ENCODE measurements at places on chromosomes 5 and 9. TPM values are rescaled to one million over a fixed set of nuclear protein-coding genes. Genes with fewer than 3 reads are reported as not detected.
A peak's percentile ranks its signal among the peaks of the same experiment; 100 is the strongest.

The PITX1 gene
- not detected for total RNA-seq

The FBN2 gene
- not detected for total RNA-seq

The CCDC152 gene
- total RNA-seq, result 0.43 TPM

GRCh38 chr5:83370957-83371356 is 100.6 kb upstream of the VCAN start:
- DNase-seq, result no peak
- H3K27me3 ChIP-seq, result no peaks in the 10 kb centered on the region
- H3K27ac ChIP-seq, result no peak overlapping the region
- H3K4me3 ChIP-seq, result no peak overlapping the region

- H3K27me3 ChIP-seq, result no peaks in the 10 kb centered on the region
- no peaks in the 10 kb centered on the region for H3K4me1 ChIP-seq
- no peak overlapping the region for H3K27ac ChIP-seq
- no peak overlapping the region for H3K4me3 ChIP-seq
These were observed 512.2 kb upstream of the TNC start for GRCh38 chr9:115629879-115630840.

DNA sequence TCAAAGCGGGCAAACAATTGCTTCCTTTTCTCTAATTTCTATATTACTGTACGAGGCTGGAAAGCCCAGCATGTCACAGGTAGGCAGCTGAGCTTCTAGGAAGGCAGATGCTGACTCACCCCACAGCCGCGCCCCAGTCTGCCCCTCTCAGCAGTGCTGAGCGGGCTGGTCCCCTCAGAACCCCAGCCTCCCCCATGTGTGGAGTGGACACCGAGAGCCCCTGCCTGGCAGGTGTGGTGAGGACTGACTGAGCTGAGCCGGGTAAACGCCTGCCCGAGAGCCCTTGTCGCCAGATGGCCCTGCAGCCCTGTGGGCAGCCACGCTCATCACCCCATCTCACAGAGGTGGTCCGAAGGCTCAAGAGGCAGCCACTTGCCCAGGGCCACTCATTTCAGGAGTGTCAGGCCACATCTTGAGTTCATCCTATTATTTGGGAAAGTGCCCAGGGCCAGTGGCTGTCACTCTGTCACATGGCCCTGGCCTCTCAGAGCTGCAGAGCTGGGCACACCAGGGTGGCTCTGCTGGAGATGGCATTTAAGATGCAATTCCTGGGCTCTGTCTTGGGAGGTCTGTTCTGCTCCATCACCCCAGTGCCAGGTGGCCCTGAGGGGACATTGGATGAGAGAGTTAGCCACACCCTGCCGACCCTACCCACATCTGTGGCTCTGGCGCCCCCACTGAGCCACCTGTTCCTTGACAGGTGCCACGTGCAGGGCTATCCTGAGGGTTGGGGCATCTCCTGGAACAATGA is 12.4 kb downstream of the CARD19 start:
- no peak overlapping the region for H3K4me3 ChIP-seq
- no peaks in the 10 kb centered on the region for H3K4me1 ChIP-seq
- no peaks in the 10 kb centered on the region for H3K36me3 ChIP-seq
- no peak overlapping the region for H3K27ac ChIP-seq
- no peaks in the 10 kb centered on the region for H3K27me3 ChIP-seq

DNA sequence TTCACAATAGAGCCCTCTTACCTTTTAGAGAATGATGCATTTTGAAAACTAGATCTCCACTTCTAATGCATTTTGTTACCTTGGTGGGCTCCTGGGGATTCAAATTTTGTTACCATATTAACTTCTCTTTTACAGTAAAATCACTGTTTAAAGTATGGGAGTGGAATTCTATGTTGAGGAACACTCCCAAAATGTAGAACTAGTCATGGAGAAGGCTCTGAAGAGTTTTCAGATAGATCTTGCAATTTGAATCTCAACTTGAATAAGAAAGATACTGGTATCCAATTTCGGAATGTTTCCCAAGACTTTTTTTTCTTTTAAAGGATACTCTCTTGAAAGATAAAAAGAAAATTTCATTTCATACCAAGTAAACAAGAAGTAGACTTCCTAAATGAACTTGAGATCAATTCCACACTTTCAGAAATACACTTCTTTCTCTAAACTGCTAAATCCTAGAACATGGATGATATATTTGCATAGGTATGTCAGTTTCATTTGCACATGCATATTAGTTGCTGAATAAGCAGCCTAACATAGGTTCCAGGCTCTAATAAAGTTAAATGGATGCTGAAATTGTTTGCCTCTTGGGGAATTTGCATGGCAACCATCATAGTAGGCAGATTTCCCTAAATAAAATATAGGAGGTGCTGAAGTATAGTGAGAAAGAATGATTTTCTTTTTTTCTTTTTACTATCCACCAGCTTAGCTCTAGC is 205.4 kb downstream of the ADAMTS6 start:
- no peak for DNase-seq
- no peaks in the 10 kb centered on the region for H3K4me1 ChIP-seq
- H3K27ac ChIP-seq, result no peak overlapping the region
- no peaks in the 10 kb centered on the region for H3K36me3 ChIP-seq
- H3K27me3 ChIP-seq, result no peaks in the 10 kb centered on the region

DNA sequence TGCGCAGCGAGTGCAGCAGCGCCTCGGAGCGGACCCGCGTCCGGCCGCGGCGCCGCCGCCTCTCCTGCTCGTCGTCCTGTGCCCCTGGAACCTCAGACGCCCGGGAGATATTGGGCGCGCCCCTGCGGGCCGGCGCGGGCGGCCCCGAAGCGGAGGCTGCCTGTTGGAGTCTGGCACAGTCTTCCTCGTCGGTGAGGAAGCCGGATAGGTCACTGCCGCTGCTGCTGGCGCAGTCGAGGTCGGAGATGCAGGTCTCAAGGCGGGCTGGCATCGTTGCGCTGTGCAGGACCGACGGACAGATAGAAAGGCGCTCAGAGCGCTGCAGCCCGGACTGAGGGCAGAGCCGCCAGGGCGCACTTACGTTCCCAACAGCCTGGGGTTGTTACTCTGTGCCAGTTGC is 344 bp downstream of the NEUROG1 start:
- H3K27ac ChIP-seq, result no peak overlapping the region
- DNase-seq, result no peak
- H3K4me3 ChIP-seq, result no peak overlapping the region
- no peaks in the 10 kb centered on the region for H3K4me1 ChIP-seq
- no peaks in the 10 kb centered on the region for H3K36me3 ChIP-seq

GRCh38 chr5:57509501-57510260 is 27.1 kb upstream of the ACTBL2 start:
- DNase-seq, result no peak
- no peak overlapping the region for H3K4me3 ChIP-seq
- H3K27me3 ChIP-seq, result no peaks in the 10 kb centered on the region
- no peaks in the 10 kb centered on the region for H3K4me1 ChIP-seq
- H3K27ac ChIP-seq, result no peak overlapping the region

- no peak overlapping the region for H3K27ac ChIP-seq
- H3K4me3 ChIP-seq, result no peak overlapping the region
- H3K27me3 ChIP-seq, result no peaks in the 10 kb centered on the region
- no peaks in the 10 kb centered on the region for H3K36me3 ChIP-seq
- peaks cover 19% of the 10 kb centered on the region for H3K4me1 ChIP-seq
These were observed 2.1 kb upstream of the GLIS3 start for GRCh38 chr9:4301971-4302427.

DNA sequence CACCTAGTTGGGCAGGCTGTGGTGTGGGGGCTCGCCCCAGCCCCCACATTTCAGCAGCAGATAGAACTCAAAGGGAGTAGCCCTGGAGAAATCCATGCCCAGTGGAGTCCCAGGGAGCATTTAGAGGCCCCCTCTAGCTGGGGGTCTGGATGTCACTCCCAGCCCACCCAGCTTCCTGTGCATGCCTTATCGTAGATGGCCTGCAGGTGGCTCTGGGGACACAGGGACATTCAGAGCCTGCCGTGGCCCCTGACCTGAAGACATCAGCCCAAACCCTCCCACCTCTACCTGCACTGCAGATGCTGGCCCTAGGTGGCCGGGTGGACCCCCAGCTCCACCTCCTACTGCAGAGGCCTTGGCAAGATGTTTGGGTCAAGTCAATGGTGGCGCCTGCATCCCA is 49.0 kb upstream of the LMX1B start:
- DNase-seq, result no peak
- no peaks in the 10 kb centered on the region for H3K36me3 ChIP-seq
- H3K4me3 ChIP-seq, result no peak overlapping the region

DNA sequence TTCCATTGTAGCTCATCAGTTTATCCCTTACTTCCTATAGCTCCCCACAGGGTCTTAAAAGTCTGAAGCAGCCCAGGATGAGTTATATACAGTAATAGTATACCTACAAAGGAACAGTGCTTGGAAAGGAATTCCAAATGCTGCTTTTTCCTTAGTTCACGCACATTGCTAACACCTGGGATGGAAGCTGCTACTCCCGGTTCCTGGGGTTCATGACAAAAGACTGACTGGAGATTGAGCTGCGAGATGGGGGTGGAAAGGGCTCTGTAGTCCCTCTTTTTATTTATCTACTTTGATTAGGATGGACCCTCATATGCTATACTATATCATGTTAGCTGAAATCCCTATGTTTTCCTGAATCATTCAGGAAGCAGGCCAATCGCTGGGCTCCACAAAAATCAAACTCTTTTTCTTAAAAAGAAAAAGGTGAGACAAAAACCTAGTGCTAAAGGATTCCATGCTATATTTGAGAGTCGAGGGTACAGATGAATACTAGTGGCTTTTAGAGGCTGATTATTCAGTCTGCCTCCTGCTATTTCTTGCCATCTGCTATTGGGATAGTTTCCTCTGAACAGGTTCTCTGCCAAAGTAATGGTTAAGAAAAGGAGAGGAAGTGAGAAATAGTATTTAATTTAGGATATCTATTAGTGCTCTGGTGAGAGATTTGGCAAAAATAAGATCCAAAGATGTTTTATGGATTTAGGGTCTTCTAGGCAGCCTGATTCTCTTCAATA is 81.2 kb downstream of the MRPS27 start:
- DNase-seq, result no peak
- no peak overlapping the region for H3K4me3 ChIP-seq
- no peaks in the 10 kb centered on the region for H3K4me1 ChIP-seq
- no peak overlapping the region for H3K27ac ChIP-seq
- no peaks in the 10 kb centered on the region for H3K27me3 ChIP-seq

GRCh38 chr5:143195491-143195890 is 208.0 kb downstream of the NR3C1 start:
- H3K4me3 ChIP-seq, result no peak overlapping the region
- H3K27ac ChIP-seq, result no peak overlapping the region
- DNase-seq, result no peak
- no peaks in the 10 kb centered on the region for H3K4me1 ChIP-seq

- no peaks in the 10 kb centered on the region for H3K27me3 ChIP-seq
- DNase-seq, result no peak
- no peak overlapping the region for H3K4me3 ChIP-seq
- no peaks in the 10 kb centered on the region for H3K4me1 ChIP-seq
- no peak overlapping the region for H3K27ac ChIP-seq
These were observed 205.7 kb upstream of the SGCD start for GRCh38 chr5:156121234-156121633.

GRCh38 chr5:181050016-181050415 is 9.9 kb downstream of the BTNL9 start:
- no peaks in the 10 kb centered on the region for H3K27me3 ChIP-seq
- peaks cover 4% of the 10 kb centered on the region for H3K4me1 ChIP-seq
- no peaks in the 10 kb centered on the region for H3K36me3 ChIP-seq
- H3K4me3 ChIP-seq, result no peak overlapping the region
- DNase-seq, result no peak
- H3K27ac ChIP-seq, result no peak overlapping the region

DNA sequence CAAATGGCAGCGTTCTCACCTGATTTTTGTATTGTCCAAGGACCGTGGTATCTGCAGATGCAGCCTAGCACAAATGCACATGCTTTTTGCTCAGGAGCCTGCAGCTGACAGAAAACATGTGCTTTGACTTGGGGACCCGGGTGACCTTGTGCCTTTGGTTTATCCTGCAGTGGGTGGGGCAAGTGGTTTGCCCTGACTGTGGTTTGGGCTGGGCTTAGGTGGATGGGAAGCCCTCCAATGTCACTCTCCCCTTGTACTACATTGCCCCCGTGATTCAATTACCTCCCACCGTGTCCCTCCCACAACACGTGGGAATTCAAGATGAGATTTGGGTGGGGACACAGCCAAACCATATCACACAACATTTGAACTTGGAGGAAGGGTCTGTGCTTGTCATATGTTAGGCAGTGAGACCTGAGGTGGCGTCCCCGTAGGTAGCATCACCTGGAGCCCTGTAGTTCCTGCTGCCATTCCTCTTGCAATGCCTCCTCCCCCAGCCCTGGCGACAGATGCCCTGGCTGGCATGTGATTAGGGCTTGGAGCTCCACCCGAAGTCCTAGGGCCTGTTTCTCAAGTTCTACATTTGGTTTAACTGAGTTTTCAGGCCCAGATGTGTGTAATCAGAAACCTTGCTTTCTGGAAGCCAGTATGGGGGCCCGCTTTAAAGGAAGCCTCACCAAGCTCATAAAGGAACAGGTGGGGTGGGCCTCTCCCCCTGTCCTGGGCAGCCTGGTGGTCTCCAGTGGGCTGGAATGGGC is 2.1 kb downstream of the ANKRD33B start:
- DNase-seq, result peak; percentile 23
- peaks cover 8% of the 10 kb centered on the region for H3K4me1 ChIP-seq
- peaks cover 8% of the 10 kb centered on the region for H3K27me3 ChIP-seq
- H3K4me3 ChIP-seq, result no peak overlapping the region
- no peaks in the 10 kb centered on the region for H3K36me3 ChIP-seq

DNA sequence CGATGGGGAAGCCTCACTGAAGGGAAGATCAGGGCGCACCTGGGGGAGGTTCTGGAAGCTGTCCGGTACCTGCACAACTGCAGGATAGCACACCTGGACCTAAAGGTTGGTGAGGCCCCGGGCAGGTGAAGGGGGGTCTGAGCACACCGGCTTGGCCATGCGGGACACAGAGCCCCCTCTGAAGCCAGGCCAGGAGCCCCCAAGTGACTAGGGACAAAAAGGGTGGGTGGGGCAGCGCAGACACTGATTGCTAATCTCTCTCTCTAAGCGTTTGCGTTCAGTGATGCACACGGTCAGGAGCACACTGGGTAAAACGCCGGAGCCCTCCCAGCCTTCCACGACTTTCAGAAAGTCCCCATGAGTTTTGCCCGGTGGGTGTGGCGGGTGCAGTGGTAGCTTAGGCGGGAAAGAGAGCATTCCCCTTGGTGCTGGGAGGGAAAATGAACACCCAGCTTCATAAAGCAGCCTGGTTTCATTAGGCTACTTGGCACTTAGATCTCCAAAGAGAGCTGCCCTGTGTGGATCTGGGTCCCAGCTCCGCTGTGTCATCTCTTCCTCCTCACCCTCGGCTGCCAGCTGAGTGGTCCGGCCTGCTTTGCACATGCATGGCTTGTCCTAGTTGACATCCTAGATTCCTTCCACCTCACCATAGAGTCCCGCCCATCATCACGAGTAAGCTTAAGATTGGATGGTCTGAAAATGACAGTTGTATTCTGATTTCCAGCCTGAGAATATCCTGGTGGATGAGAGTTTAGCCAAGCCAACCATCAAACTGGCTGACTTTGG is 74.2 kb upstream of the OTULINL start:
- no peak overlapping the region for H3K4me3 ChIP-seq
- H3K36me3 ChIP-seq, result peaks cover 2% of the 10 kb centered on the region
- H3K4me1 ChIP-seq, result no peaks in the 10 kb centered on the region
- H3K27me3 ChIP-seq, result no peaks in the 10 kb centered on the region
- H3K27ac ChIP-seq, result no peak overlapping the region

Data from pancreas (tissue), 10 donors.